ENCODE measurements at places on chromosomes 3 and 15.

GRCh38 chr3:66037986-66038369, 740 bp downstream of the MAGI1 start:
- no peak for DNase-seq

GRCh38 chr15:100926258-100926657, 7.1 kb downstream of the LRRK1 start:
- no peak for DNase-seq

GRCh38 chr3:25430935-25431770, 3.1 kb downstream of the RARB start:
- no peak for DNase-seq

DNA sequence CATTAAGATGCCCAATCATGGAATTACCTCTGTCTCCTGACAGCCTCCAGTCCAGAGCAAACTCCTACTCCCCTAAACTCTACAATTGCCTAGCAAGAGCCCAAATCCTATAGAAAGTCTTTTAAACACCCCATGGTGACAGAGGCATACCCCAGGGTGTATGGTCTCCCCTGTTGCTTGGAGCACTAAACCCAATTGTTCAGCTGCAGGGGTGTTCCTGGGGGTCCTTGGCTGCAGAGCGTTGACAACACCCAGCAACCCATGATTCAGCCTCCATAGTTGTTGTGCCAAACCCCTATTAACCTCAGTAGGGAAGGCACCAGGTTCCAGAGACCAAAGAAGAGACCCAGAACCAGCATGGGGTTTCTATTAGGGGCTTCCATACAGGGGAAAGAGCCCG, 41.8 kb upstream of the NEDD4 start:
- no peak for DNase-seq

- DNase-seq = no peak
Measured at GRCh38 chr3:29639578-29640290, 358.9 kb downstream of the RBMS3 start.

DNA sequence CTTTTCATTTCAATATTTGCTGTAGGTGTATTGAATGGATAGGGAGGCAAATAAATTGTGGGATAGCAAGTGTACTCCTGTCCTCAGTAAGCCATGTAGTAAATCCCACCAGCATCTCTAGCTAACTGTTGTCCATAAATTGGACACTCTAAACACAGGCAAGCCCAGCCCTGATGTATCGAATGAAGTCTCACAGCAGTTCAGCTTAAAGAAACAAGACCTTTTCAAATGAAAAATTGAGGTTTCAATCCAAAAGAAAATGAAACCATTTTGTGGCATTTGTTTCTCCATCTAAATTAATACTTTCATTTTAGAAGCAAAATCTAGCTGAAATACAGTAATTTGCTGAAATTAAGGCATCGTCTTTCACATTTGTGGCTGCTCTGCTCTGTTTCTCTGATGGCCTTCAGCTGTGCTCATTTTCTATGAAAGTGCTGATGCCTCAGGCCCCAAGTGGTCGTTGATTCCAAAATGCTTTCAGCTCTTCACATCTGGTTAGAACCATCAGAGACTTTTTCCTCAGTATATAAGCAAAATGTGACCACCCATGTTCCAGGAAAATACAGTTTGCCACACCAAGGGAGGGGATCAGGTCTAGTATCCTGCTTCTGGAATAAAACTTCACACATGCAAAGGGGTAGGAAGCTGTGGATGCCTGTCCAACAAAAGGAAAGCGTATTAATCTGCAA, 245.0 kb downstream of the ZMAT3 start:
- DNase-seq = no peak

- DNase-seq = no peak
Measured at GRCh38 chr15:68304589-68305337, 27.2 kb downstream of the FEM1B start.

- DNase-seq = no peak
Measured at GRCh38 chr3:173913974-173914421, 516.5 kb downstream of the NLGN1 start.

- no peak for DNase-seq
Measured at GRCh38 chr15:70923311-70924080, 30.9 kb downstream of the LRRC49 start.

- DNase-seq = no peak
Measured at GRCh38 chr3:125220727-125221429, 8.3 kb upstream of the SLC12A8 start.

DNA sequence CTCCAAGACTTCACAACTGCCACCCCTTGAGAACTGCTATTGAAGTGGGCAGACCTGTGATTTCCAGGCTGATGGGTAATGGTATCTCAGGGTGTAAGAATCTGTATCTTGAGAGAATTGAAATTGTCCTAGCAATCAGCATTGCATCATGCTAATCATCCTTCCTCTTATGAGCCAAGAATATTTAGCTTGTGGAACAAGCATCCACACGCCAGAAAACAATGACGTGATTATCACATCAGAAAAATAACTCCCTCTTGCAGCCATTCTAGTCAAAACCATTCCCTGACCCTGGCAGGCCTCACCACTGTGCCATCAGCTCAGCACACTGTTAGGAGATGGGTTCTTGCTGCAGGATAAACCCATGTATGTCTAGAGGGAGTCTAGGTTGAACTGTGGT, 6.7 kb downstream of the BCL2L10 start:
- DNase-seq = no peak

GRCh38 chr3:101690972-101691371, 4.5 kb upstream of the RPL24 start:
- DNase-seq = no peak

GRCh38 chr3:174287705-174288104, 571.4 kb upstream of the NAALADL2 start:
- no peak for DNase-seq

GRCh38 chr3:12399226-12399625, 85.1 kb upstream of the TSEN2 start:
- no peak for DNase-seq

DNA sequence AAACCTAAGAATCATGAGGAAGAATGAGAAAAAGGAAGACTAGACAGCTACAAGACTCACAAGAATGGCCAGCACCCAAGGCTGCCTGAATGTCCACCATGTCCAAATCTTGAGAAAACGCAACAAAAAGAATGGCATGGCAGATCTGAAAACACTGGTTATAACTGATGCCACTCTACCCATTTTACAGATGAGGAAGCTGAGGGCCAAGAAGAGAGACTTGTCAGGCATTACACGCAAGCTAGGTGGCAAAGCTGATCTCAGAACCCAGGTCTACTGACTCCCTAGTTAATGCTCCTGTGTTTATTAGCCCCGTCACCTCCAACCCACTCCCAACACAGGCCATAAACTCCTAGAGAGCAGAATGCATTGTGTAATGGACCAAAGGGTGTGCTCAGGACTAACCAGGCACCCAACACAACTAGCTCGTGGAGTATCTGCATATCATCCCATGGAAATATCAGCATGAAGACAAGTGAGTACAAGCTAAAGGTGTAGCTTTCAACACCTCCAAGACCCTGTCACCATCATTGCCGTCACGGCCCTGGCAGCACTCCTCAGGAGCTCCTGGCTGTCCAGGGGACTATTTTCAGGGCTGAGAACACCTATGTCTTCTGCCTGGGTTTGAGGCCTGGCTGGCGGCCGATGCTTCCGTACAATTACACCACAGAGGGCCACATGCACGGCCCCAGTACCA, 111.7 kb downstream of the XXYLT1 start:
- DNase-seq = no peak

GRCh38 chr3:170487031-170487430, 68.4 kb downstream of the CLDN11 start:
- no peak for DNase-seq

- DNase-seq = no peak
Measured at GRCh38 chr3:150252462-150252861, 155.6 kb upstream of the TSC22D2 start.

- no peak for DNase-seq
Measured at GRCh38 chr15:70082281-70082900, 15.3 kb downstream of the TLE3 start.

GRCh38 chr15:84659904-84660781, 2.1 kb upstream of the NMB start:
- no peak for DNase-seq

DNA sequence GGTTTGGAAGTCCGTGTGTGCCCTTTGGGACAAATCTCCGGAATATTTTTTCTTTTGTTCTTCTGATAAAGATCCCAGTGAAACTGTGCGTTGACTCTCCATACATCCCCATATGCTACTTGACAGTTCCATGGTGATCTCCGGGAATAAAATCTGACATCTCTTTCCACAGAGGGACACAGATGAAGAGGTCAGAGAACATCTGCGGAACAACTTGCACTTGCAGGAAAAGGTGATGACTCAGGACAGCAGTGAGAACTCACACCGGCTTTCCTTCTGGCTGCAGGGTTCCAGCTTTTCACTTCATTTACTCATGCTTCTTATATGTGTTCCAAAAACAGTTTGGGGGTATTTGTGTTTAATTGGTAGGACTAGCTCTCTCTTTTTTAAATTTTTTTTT, 157.5 kb upstream of the CHRM5 start:
- DNase-seq = no peak

DNA sequence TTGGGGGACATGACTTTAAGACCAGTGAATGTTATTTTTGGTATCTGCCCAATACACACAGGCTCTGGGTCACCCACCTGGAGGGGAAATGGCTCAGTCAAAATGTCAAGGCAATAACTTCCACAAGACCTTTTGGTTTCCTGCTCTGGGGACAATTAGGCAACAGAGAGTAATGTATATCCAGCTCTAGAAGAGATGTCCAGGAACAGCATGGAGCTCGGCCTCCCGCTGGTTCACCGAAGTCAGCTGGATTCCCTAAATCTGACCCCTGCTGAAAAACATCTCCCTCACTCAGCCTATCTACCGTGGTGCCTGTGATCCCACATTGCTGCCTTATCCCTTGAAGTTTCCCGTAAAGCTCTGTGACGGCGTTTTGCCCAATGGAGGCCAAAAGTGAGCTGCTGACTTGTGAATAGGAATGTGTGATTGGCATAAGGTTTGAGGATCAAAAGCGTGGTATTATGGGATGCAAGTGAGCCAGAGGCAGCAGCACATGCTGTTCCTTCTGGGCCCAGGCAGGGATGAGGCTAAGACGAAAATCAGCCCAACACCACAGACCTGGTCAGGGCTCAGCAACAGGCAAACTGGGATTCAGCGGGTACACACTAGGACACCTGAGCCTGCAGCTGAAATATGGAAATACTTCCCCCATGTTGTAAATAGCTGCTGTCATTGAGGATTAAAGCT, 47.2 kb upstream of the SLC6A11 start:
- no peak for DNase-seq

- DNase-seq = no peak
Measured at GRCh38 chr3:136075218-136075808, 109.8 kb downstream of the PPP2R3A start.

GRCh38 chr3:113535898-113536297, 3.5 kb downstream of the SIDT1 start:
- DNase-seq = no peak

DNA sequence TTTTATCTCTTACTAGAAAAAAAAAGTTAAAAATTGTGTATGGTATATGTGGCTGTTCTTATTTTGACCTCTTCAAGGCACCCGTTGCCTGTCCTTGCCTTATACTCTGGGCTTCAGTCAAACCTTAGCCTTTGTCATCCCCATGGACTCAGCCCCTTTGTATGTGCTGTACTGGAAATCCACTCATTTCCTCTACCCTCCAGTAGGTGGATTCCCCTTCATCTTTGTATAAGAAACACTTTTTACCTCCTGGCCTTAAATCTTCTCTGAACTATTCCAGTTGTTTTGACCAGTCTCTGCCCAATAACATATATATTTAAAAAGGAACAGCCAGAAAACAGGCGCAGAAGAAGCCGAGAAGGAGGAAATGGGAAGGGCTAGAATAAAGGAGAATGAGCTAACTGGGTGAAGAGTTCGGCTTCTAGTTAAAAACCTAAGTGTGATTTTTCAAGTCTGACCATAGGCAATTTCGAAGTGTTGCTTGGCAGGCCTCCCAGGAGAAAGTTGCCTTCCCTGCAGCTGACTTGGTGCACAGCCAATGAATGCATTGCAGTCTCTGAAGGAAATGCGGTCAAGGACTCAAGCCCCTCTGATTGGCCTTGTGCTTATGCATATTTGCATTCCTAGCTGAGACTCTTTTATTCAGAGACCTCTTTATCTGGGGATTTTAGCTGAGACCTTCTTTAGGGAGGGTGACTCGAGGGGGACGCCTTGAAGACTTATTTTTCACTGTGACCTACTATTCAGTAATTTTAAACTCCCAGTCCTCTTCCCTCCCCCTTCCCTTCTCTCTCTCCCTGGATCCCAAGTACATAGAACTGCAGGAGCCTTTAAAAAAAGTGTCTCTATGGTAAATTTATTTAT, 277.4 kb downstream of the ROBO1 start:
- peak; percentile 41 for DNase-seq

GRCh38 chr15:74024687-74025086, 30.2 kb downstream of the PML start:
- no peak for DNase-seq

DNA sequence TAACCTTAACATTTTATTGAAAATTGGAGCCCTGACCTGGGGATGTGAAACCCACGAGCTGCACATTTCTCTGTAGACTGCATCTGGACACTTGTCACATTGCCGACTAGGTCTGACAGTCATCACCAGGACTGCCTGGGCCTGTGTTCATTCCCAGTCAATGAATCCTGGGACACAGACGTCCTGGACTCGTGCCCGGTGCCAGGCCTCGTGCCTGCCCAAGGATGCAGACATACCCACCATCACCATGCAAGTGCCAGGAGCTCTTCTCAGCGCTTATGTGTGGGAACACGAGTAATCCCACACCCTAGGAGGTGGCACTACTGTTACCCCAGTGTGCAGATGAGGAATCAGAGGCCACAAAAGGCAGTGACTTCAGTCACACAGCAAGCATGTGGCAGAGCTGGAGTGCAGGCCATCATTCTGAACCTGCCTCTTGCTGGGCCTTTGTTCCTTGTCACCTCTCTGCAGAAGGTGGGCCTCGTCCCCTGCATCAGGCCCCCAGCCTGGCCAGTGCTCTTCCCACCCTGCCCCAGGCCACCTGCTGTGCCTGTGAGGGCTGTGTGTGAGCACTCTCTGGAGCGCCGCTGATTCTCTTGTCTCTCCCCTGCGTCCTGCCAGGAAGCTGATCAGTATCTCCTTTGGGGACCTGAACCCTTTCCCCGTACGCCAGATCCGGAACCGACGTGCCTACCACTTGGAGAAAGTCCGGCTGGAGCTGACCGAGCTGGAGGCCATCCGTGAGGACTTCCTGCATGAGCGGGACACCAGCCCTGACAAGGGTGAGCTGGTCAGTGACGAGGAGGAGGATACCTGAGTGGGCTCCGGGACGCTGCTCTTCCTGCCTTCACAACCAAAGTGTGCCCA, 58.5 kb downstream of the ADAMTS7 start:
- no peak for DNase-seq

DNA sequence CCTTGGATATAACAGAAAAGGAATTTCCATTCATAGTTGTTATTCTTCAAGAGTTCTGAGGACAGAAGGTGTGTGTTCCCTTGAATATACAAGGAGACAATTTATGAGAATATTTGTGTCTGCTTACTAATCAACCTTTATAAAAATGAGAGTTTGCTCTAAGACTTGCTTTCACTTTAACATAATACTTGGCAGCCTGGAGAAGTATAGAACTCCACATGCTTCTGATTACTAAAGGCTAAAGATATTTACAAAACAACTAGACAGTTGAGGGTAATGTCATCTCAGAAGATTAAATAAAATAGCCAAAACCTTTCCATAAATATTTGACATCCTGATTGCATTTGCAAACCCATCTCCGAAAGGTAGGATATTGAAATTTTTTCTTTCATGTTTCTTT, 727.1 kb upstream of the NAALADL2 start:
- no peak for DNase-seq
